AG20443 (cell line): ENCODE measurements at places on chromosomes 12 and 14.

- no peak for DNase-seq
These were observed 454.8 kb downstream of the TMTC2 start for GRCh38 chr12:83141460-83141994.

DNA sequence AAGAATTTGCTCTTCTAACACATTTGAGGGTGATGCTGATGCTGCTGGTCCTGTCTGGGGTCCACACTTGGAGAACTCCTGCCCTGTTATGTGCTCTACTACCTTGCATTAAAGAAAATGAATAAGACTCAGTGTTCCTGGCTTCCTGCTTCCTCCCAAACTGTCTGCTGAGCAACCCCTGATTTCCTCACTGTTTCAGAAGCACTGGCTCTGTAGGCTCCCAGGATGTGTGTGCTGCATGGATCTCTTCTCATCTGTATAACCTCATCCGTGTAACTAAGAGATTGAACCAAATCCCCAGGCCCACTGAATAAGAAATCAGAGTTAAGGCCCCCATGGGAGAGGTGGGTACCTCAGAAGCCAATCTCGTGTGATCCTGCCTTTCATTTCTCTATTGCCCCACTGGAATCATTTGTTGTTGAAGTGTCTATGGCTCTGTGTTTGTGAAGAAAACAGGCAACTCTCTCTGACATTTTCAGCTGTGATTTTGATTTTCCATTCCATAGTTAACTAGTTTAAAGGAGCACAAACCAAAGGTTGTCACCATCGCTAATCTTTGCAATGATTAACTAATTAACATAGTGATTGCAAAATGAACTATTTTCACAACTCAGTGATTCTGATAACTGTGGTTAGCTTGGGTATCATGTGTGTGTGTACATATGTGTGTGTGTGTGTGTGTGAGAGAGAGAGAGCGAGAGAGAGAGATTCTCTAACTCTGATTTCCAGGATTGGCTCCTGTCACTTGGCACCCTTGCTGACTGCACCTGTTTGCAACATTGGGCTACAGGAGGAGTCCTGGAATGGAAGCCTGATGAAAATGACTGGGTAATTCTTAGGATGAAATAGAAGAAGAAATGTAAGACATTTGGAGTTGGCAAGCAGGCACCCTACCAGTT, 196.2 kb downstream of the SLC38A4 start:
- no peak for DNase-seq

GRCh38 chr14:85233756-85234155, 296.2 kb upstream of the FLRT2 start:
- DNase-seq: no peak

GRCh38 chr14:24430682-24431568, 1.2 kb downstream of the KHNYN start:
- DNase-seq: peak; percentile 43

DNA sequence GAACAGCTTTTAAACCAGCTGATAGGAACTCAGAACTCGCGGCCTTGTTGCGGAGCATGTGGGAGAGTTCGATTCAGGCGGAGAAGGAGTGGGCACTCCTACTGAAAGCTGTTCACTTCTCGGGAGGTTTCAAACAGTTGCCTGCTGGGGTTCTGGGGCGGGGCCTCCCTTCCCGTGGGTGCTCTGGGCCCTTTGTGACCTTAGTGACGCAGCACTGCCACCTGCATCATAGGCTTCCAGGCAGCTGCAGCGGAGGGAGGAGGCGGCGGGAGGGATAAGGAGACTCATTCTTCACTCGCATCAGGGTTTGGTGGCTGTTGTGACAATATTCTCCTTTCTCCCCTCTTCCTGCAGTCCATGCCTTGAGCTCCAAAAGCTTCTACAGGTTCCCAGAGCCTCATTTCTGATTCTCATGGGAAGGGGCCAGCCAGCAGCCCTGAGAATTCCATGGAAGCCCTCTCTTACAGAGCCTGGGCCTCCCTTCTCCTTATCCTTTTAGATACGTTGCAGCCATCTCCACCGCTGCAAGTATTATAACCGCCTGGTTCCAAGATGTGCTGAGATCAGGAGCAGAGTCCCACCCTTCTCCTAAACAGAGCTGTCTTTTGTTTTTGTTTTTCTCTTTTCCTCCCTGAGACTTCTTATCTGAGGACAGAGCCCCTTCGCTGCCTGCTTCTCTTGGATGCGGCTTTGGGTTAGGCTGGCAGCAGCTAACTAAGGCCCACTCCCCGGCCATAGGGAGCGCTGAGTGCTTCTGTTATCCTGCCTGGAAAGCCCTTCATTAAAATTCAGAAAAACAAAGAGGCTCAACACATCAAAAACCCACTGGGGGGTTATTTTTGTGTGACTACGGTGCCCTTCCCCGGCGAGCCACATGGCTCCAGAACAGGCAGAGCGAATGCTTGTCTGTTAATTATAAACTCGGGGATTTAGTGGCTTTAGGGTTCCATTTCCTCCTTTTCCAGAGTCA, 67.6 kb upstream of the GPATCH2L start:
- no peak for DNase-seq

DNA sequence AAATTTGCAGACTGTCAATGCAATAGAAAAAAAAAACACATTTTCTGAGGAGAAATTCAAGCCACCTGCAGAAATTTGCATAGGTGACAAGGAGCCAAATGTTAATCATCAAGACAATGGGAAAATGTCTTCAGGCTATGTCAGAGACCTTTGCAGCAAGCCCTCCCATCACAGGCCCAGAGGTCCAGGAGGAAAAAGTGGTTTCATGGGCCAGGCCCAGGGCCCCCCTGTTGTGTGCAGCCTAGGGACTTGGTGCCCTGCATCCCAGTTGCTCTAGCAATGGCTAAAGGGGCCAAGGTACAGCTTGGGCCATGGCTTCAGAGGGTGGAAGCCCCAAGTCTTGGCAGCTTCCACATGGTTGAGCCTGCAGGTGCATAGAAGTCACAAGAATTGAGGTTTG, 60.6 kb downstream of the TC2N start:
- DNase-seq: no peak

DNA sequence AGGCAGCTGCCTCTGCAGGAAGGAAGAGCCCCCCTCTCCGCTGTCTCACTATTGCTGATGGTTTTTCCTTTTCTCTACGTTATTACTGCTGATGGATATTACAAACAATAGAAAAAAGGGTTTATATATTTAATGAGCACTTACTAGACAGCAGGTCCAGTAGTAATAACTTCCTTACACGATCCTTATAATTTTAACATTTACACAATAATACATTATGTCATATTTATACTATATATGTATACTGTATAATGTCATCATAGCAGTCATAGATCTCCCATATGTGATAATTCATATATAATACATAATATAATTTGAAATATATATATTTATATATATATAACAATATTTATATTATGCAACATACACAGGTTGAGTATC, 92.4 kb downstream of the KSR2 start:
- no peak for DNase-seq

DNA sequence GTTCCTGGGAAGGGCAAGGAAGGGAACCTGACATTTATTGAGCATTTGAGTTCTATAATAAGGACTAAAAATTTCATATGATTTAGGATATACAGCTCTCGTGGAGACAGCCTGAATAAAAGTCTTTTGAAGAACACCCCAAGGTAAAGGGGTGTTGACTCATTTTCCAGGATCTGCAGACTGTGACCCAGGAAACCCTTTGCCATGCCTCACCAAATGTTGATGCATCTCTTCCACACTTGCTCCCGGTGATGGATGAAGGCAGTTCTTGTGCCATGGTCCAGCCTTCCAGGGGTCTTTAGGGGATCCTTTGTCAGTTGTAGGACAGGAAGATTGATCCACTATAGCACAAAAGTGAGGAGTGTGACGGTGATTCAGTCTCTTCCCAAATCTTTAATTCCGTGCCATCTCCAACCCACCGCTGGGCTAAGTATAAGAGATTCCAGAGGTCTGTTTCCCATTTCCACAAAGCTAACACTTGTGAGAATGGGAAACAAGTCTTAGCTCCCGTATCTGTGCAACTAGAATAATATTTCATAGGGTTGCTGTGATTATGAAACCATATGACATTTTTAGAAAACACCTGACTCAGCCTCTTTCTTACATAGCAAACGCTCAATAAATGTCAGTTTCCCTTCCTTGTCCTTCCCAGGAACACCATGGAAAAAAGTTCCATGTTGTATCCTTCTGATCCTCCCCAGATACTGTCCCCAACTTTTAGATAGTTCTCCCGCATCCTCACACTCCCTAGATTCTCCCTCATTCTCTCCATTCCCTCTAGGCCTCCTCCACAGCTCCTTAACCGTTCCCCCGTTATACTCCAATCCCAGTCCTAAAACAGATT, 836 bp downstream of the AAAS start:
- peak; percentile 24 for DNase-seq

GRCh38 chr12:94429633-94430032, 30.0 kb downstream of the CEP83 start:
- DNase-seq: no peak

- DNase-seq: no peak
These were observed 76.1 kb downstream of the NUAK1 start for GRCh38 chr12:106062693-106063092.

- no peak for DNase-seq
These were observed 29.1 kb downstream of the CHST11 start for GRCh38 chr12:104485651-104486362.

GRCh38 chr14:33103489-33103888, 164.8 kb downstream of the NPAS3 start:
- no peak for DNase-seq

GRCh38 chr12:55036326-55037115, 16.7 kb downstream of the NEUROD4 start:
- DNase-seq: no peak

GRCh38 chr12:713281-713875, 39.0 kb upstream of the WNK1 start:
- peak; percentile 16 for DNase-seq

- DNase-seq: no peak
These were observed 159.2 kb downstream of the GCH1 start for GRCh38 chr14:54743382-54743781.

DNA sequence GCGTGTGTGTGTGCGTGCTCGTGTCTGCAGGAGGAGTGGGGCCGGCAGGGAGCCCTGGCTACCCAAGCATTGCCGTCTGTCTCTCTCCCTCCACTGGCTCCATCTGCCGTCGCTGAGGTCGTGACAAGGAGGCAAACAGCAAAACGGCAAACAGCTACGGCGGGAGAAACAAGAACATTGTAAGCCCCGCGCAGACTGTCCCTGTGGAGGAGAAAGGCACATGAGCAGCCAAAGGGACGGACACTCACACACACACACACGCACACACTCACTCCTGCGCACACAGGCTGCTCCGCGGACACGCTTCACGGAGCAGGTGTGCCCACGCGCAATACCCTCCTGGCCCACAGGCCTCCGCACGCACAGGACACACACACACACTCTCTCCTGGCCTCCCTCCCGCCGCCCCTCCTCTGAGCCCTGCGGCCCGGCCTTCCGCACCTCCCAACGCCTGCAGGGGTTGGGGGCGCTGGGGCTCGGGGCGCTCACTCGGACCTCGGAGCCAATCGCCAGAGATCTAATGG, 905 bp downstream of the CISTR start:
- no peak for DNase-seq

DNA sequence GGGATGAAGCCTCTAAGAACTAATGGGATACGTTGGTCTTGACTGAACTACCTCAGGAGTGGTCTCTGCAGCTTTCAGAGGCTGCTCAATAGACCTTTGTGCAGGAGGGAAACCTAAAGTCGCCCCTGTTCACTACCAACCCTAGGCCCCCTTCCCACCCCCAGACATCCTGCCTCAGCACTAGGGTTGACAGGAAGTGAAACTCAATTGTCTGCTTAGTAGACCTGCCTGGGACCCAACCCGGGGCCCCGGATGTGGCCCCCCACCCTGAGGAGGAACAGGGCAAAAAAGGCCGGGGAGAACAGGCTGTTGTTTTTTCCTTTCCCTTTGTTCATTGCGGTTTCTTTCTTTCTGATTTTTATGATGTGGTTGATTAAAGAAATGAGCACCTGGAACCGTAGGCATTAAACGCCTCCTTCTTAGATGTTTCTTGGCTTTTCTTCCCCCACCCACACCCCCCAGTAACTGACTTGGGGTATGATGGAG, 1.6 kb upstream of the DGKA start:
- no peak for DNase-seq

DNA sequence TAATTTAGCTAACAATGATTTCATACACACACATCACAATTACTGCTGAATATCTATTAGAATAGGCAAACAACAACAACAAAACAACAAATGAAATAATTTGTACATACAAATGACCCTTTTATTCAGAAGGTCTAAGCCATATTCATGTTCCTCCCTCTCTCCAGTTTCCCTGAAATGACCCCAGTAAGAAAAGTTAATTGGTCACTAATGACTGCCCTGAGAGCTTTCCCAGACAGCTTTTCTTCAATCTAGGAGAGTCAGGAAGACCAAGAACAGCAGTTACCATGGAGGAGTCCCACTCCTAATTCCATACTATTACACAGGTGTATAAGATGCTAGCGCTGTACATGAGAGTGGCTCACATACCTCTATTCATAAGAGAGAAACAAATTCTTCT, 121.2 kb upstream of the GRIP1 start:
- no peak for DNase-seq

- no peak for DNase-seq
These were observed 133.3 kb downstream of the MON2 start for GRCh38 chr12:62599854-62600437.

DNA sequence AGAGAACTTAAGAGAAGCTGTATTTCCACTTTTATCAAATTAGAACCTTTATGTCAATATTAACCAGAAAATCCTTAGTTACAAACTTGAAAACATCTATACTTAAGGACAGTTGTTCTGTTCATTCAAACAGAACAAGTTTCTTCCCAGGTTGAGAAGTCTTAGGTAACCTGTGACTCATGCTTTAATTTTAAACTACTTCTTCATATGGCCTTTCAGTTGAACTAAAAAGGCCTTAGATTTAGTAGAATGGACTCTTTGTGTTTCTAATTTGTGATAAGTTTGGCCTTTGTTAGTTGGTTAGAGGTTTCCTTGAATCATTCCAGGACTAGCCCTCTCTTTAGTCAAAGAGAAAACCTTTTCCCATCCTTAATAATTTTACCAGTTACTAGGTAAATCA, 274.2 kb downstream of the FUT8 start:
- no peak for DNase-seq

- DNase-seq: no peak
These were observed 106.0 kb downstream of the RPS29 start for GRCh38 chr14:49480053-49480760.

DNA sequence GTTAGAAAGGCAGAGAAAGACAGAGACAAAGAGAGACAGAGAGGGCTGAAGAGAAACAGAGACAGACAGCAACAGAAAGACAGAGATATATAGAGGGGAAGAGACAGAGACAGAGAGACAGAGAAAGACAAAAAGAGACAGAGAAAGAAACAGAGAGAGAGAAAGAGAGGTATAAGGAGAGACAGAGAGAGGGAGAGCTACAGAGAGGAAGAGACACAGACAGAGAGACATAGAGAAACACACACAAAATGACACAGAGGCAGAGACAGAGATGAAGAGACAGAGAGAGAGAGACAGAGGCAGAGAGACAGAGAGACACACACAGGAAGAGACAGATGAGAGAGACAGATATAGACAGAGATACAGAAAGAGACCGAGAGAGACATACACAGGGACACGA, 168.6 kb downstream of the TMEM121 start:
- DNase-seq: no peak

GRCh38 chr12:49019443-49020324, 1.1 kb upstream of the PRKAG1 start:
- DNase-seq: peak; percentile 67

GRCh38 chr12:663293-663871, at the start of gene NINJ2:
NINJ2 (minus strand) TSS chr12:663445; CDS start chr12:663360, 85 bp downstream.
- peak; percentile 49 for DNase-seq

- DNase-seq: peak; percentile 7
These were observed 11.9 kb upstream of the SH2B3 start for GRCh38 chr12:111393700-111394300.

- DNase-seq: no peak
These were observed 29.4 kb downstream of the ACAD10 start for GRCh38 chr12:111715279-111715678.
